Activated naive CD8-positive, alpha-beta T cell treated with anti-CD3 and anti-CD28 coated beads, Interleukin-2, amount 50 U/mL, for 16 hours (primary cell): ENCODE measurements at places on chromosomes 3 and 15.

GRCh38 chr15:37100966-37101215 is 542 bp upstream of the MEIS2 start:
- no peak for DNase-seq

GRCh38 chr3:40173227-40173721 is 136.2 kb upstream of the EIF1B start:
- no peak for DNase-seq

GRCh38 chr3:126926684-126927400 is 56.1 kb upstream of the PLXNA1 start:
- no peak for DNase-seq

- DNase-seq: no peak
These were observed 41.8 kb downstream of the CBLB start for GRCh38 chr3:105826778-105827634.

GRCh38 chr15:76840830-76841460 is 64.2 kb downstream of the SCAPER start:
- DNase-seq: no peak

- DNase-seq: no peak
These were observed 53.1 kb downstream of the TGFBR2 start for GRCh38 chr3:30659270-30660130.

- DNase-seq: no peak
These were observed 228.8 kb upstream of the ALCAM start for GRCh38 chr3:105137911-105138310.

DNA sequence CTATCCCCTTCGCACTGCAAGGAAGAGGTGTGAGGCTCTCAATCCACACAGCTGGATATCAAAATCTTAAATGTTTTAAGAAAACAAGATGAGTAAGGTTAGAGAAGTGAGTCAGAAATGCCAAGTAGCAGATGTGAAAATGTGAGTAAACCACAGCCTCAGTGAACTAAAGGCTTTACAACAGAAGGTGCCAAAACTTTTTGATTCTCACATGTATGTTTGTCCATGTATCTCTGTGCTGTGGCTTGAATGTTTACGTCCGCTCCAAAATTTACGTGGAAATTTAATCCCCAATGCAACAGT is 126.8 kb upstream of the PFN2 start:
- DNase-seq: no peak

GRCh38 chr3:31543375-31543774 is 10.7 kb downstream of the STT3B start:
- no peak for DNase-seq

DNA sequence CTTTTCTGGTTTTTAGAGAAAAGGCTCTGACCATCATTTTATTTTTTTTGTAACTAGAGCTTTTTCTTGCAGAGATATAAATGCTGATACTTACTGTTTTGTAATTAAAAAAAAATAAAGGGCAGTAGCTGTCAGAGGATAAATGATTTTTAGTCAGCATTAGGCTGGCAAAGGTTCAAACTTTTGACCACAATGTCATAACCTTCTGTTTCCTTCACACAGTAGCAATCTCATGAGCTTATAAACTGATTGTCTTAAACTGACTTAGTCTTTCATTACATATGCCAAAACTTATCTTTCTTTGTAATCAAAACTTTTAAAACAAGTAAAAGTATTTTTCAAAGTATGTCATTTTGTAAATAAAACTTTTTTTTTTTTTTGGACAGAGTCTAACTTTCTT is 841.9 kb downstream of the OTOL1 start:
- DNase-seq: no peak

DNA sequence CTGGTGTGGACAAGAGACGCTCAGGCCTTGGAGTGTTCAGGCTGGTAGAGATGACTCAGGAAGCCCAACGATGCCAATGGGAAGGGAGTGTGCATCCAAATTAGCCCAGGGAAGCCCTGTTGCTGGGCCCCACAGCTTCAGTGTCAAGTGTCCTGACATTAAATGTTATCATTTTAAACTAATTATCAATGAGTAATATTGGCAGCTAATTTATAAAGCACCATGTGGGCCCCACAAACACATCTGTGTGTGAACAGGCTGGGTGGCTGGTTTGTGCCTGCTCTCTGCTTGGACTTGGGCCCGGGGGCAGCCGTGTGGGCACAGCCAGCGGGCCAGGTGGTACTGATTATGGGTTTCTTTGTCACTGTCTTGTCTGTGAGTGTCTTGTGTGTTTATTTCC is 15.0 kb downstream of the FBLN2 start:
- DNase-seq: no peak

DNA sequence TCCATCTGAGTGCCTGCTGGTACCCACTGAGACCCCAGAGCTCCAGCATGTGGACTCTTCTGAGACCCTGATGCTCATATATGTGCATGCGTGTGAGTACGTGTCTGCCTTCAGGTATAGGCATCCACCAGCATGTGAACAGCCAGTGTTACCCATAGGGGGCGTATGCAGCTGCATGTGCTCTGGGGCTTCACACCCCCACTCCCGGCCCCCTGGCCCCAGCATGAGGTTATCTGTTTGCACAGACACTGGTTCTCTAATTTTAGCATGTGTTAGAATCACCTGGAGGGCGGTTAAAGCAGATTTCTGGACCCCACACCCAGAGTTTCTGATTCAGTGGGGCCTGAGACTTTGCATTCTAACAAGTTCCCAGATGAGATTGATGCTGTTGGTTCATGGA is 824 bp upstream of the CILP start:
- no peak for DNase-seq

DNA sequence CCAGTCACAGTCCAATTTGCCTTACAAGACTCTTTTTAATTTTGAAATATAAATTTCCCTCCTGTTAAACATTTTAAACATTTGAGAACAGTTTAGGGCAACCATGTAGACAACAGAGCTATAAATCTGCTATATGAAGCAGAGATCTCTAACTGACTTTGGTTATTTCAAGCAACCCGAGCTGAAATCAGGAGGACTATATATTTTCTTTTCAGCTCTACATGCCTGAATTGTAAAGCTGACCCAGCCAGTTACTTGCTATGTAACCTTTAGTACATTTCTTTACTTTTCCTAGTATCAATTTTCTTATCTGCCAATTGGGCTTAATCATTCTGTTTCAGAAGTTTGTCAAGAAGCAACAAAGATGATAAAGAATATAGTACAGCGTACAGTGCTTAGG is 457.4 kb upstream of the NECTIN3 start:
- no peak for DNase-seq

- DNase-seq: no peak
These were observed 67.3 kb downstream of the UBE2E2 start for GRCh38 chr3:23270423-23270822.

DNA sequence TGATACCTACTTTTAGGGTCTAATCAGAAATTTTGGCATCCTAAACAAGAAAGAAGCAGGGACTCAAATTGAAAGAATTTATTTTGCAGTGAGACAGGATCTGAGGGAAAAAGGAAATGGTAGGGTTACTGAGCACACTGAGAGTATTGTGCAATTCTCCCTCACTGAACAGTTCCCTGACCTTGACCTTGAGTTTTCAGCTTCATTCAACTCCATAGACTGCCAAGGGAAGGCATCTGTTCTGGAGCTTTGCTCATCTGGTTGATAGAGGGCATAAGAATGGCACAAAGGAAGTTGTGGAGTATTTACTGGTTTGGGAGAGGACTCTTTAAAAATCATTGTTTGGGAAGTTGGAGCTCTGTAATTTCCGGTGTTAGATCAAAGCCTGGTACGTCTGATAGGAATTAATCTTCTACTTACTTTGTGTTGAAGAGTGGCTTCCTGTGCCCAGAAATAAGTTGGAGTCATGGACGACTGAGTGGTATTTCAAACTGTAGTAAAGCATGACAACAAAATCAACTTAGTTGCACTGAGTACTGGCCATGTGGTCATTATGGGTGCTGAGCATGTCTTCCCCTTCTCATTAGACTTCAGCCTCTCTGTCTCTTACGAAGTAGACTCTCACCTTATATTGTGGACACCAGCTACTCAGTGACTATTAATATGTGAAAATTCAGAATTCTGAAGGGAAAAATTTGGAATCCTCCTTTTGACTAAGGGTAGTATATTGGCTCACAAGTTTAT is 40.8 kb downstream of the CLDN1 start:
- no peak for DNase-seq

- DNase-seq: no peak
These were observed 28.8 kb downstream of the WNT5A start for GRCh38 chr3:55458181-55458790.

- no peak for DNase-seq
These were observed 14.4 kb upstream of the ROBO2 start for GRCh38 chr3:77025471-77025870.

GRCh38 chr15:91541286-91541685 is 312.2 kb upstream of the SLCO3A1 start:
- no peak for DNase-seq

DNA sequence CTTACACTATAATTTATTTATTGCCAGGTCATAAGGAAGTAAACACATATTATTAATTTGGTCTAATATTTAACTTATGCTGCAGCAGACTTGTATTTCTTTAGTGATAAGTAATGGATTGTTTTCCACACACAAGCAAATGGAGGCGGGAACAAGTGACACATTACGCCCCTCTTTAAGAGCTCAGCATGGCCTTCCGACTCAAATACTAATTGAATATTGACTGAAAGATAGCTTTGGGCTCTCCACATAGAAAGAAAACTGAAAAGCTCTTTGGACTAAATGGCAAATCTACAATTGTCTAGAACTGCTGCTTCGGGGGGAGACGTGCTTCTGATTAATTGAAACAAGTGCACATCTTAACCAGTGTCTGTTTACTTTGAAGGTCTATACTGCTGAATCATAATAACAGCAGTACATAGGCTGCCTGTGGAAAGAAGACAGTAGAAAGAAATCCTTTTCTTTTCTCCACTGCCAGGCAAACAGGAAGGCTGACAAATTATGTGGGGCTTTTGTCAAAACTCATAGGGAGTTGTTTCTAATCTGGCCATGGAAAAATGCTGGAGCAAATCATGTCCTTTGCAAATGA is 15.9 kb downstream of the CADPS start:
- no peak for DNase-seq

- DNase-seq: no peak
These were observed 5.8 kb downstream of the GOLGA6L2 start for GRCh38 chr15:23441204-23441603.

DNA sequence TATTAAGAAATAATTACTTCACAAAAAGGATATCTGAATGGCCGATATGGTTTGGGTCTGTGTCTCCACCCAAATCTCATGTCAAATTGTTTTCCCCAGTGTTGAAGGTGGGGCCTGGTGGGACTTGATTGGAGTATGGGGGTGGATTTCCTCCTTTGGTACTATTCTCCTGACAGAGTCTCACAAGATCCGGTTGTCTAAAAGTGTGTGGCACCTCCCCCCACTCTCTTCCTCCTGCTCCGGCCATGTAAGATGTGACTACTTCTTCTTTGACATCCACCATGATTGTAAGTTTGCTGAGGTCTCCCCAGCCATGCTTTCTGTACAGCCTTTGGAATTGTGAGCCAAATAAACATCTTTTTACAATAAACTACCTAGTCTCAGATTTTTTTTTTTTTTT is 34.5 kb downstream of the ZBTB11 start:
- DNase-seq: no peak

DNA sequence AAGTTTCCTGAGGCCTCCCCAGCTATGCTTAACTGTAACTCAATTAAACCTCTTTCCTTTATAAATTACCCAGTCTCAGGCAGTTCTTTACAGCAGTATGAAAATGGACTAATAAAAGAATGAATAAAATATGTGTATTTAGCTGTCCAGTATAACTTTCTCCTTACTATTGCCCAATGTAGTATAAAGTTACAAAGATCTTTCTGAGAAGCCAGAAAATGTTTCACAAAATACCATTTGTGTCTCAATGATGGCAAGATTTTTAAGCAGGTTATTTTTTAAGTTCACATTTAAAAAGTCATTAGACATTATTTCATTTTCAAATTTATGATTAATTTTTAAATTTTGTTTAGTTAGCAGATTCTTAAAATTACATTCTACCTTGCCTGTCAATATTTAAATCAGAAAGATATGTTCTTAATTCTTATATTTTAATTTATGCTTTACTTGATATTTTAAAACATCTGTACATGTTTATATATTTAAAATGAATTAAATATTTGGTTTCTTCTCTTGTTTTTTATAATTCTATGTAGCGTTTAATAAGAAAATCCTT is 189.2 kb downstream of the GBE1 start:
- no peak for DNase-seq

DNA sequence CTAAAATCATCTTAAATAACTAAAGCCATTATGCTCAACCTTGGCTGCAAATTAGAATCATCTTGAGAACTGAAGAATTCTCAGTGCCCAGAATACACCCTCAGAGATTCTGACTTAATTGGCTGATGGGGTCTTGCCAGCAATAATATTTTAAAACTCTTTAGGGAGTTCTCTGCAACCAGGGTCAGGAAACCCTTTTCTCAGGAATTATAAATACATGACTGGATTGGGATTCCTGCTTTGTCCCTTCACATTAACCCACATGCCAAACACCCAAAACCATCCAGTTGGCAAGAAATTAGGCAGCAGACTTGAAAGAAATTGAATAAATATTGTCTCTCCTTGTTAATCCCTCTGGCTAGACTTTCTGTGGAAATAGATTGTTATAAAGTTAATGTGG is 482.3 kb upstream of the NECTIN3 start:
- no peak for DNase-seq

DNA sequence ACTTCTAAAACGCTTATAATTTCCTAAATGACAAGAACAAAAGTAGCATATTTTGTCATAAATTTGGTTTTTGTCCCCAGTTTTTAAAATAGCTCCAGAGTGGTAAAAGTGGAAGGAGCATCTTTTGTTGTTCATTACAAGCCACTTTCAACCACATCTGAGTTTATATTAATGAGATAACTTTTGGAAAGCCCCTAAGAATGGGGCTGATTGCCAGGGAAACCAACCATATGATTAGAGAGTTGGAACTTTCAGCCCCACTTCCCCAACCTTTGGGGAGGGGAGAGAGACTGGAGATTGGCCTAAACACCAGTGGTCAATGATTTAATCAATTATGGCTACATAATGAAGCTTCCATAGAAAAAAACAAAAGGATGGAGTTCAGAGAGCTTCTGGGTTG is 57.4 kb downstream of the CPA3 start:
- no peak for DNase-seq

- DNase-seq: no peak
These were observed 10.4 kb downstream of the TSPAN3 start for GRCh38 chr15:77060546-77060945.

DNA sequence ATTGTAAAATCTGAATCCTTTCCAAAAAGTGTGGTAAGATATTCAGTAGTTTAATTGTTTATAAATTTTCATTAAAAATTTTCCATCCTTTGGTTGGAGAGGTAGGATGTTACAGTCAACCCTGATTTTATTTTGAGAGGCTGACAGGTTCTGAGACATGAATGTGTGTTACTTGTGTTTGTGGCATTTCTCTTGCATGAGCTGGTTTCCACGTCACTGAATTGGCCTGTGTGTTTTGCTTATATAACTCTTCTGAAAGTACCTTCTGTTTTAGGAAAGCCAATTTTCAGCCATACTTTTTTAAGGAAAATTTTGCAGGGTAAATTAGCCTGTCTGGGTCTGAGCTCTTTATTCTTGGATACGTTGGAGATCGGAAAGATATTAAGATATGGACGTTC is 30.7 kb downstream of the PXYLP1 start:
- no peak for DNase-seq
